Astrocyte of the spinal cord (primary cell): ENCODE measurements at places on chromosomes 2 and 18.

DNA sequence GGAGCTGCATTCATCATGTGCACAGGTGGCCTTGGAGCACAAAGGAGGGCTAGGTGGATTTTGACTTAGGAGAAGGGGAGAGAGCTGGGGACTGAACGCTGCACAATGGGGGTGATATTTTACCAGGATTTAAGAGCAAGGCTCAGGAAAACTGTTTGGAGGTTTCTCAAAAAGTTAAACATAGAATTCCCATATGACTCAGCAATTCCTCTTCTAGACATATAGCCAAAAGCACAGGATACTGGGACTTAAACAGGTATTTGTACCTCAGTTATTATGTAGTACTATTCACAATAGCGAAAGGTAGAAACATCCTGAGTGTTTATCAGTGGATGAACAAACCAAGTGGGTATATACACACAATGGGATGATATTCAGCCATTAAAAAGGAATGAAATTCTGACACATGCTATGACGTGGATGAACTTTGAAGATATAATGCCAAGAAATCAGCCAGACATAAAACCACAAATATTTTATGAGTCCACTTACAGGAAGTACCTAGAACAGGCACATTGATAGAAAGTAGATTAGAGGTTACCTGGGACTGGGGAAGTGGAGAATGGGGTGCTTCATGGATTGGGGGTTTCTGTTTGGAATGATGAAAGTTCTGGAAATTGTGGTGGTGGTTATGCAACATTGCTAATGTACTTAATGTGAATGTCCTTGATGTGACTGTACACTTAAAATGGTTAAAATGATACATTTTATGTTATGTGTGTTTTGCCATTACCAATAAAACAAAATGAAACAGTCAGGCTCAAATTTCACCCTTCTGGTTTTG, 216.9 kb downstream of the HAUS1 start:
- DNase-seq, result peak; percentile 82

DNA sequence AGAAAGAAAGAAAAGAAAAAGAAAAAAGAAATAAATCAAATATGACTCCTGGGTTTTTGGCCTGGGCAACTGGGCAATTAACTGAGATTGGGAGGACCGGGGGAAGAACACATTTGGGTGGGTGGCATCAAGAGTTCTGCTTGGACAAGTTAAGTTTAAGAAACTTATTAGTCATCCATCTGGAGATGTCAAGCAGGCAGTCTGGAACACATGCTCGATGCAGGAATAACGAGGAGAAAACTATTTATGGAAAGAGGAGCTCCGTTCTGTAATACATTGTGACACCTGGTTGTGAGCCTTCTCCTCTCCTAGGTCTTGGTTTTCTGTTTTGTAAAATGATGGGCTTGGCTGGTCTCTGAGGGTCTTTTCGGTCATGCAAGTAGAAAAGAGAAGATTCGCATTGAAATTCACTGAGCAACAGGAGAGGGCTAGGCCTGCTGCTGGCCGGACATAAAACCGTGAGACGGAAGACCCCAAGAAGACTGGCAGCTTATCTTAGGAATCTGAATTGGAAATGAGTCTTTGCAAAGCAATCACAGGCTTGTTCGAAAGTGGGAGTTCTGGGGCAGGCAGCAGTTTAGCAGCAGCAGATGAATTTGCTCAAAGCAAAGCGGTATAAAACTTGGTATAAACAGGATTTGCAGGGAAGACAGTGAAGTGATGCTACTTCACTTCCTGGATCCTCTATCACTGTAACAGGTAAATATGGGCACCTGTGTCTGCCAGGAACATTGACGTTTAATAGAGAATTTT, 51.4 kb downstream of the E2F6 start:
- no peak for DNase-seq

DNA sequence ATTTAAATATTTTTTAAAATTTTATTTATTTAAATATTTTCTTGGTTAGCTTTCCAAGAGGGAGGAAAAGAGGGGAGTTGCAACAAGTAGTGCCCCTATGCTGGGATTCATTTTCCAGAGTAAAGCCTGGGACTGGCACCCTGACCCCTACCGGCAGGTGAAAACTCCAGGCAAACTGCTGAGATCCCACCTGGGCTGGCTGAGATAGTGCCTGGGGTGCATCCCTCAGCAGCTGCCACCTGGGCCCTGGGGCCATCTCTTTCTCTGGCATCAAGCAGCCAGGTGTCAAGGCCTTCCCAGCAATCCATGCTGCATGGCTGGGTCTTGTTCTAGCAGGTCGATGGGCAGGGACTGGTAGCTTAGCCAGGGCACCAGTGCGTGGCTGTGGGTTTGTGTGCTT, 6.6 kb downstream of the SIX2 start:
- no peak for DNase-seq

DNA sequence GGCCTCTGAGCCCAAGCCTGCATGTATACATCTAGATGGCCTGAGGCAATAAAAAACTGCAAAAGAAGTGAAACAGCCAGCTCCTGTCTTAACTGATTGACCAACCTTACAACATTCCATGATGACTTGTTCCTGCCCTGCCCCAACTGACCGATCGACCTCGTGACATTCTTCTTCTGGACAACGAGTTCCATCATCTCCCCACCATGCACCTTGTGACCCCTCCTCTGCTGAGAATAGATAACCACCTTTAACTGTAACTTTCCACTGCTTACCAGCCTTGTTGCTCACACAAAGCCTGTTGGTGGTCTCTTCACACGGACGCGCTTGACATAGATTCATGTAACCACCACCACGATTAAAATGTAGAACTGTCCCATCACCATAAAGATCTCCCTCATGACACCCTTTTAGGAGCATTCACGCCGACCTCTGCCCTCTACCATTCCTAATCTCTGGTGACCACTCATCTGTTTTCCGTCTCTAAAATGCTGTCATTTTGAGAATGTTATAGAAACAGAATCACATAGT, 120.1 kb upstream of the REV1 start:
- no peak for DNase-seq

- peak; percentile 86 for DNase-seq
Measured at GRCh38 chr2:86035883-86036668, 69.6 kb downstream of the POLR1A start.

- no peak for DNase-seq
Measured at GRCh38 chr2:27225526-27225925, 8.4 kb downstream of the CAD start.

DNA sequence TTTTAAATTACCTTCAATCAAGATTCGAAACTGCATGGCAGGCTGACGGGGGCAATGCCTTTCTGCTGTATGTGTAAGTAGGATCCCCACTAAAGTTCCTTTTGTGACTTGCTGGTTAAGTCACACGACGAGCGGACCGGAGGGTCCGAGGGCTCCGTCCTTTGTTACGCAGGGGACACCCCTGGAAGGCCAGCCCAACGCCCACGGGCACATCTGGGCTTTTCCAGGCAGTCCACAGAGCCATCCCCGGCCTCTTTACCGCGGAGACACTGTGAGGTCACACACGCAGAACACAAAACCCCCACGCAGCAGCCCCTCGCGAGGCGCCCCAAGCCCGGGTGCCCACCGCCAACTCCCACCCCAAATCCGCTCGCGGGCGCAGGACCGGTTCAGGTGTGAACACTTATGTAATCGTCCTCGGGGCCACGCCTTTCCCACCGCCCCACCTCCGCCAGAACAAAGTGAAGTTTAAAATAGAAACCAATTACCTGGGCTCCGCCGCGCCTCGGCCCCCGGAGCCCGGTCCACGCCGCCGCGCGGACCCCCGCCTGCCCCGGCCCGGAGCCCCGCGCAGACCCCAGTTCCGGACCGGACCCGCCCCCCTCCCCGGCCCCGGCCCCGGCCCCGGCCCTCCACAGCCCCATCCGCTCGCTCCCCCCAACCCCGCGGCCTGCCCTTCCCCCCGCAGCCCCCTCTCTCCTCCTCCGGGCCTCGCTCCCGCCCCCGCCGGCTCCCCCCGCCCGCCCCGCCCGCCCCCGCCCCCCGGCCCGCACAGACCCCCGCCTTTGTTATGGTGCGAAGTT, 4.2 kb downstream of the ZNF516 start:
- no peak for DNase-seq

DNA sequence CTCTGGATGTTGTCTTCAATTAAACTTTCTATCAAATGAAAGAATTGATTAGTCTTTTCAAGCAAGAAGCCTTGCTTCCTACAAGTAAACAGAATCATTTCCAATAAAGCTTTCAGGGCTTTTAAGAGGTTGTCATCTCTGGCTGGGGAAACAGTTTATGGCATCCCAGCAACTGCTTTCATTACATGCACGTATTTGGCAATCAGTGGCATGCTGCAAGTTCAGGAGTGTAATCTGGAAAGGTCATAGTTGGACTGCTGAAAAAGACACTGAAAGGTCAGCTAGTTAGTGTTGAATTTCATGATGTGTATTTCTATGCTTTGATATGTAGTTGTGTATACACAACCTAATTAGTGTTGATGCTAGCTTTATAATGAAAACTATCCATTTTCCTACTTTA, 332.9 kb downstream of the DSC3 start:
- DNase-seq, result no peak

DNA sequence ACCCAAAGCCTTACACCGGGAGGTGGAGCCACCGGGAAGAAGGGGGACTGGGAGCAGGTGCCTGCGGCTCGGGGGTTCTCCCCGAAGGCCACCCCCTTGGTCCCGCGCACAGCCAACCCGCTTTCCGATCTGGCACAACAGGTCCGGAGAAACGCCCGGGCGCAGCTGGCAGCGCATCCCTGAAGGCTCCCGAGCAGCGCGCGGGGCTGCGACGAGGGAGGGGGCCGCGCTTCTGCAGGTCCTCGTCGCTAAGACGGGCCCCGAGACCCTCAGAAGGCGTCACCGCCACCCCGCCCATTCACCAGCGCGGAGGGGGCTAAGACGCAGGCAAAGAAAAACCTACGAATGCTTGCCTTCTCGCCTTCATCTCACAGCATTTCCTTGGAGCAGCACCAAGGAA, 1.8 kb downstream of the CBLN2 start:
- peak; percentile 5 for DNase-seq

GRCh38 chr2:226020176-226020575, 620.7 kb downstream of the NYAP2 start:
- DNase-seq, result no peak

- DNase-seq, result peak; percentile 22
Measured at GRCh38 chr2:184654945-184655344, 56.6 kb downstream of the ZNF804A start.

GRCh38 chr18:71725256-71725655, 818.9 kb downstream of the CBLN2 start:
- DNase-seq, result no peak

DNA sequence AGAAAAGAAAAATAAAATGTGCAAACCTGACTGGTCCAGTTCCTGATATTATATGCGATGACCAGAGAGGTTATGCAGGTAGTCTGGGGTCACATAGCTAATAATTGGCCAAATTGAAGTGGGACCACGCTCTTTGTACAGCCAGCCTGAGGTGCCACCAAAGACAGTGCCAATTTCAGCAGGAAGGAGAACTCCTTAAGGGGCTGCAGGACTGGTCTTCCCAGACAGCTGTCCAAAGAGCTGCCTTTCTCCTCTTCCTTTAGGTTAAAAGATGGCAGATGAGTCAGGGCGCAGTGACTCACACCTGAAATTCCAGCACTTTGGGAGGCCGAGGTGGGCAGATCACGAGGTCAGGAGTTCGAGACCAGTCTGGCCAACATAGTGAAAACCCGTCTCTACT, 95.5 kb downstream of the ACKR3 start:
- no peak for DNase-seq

DNA sequence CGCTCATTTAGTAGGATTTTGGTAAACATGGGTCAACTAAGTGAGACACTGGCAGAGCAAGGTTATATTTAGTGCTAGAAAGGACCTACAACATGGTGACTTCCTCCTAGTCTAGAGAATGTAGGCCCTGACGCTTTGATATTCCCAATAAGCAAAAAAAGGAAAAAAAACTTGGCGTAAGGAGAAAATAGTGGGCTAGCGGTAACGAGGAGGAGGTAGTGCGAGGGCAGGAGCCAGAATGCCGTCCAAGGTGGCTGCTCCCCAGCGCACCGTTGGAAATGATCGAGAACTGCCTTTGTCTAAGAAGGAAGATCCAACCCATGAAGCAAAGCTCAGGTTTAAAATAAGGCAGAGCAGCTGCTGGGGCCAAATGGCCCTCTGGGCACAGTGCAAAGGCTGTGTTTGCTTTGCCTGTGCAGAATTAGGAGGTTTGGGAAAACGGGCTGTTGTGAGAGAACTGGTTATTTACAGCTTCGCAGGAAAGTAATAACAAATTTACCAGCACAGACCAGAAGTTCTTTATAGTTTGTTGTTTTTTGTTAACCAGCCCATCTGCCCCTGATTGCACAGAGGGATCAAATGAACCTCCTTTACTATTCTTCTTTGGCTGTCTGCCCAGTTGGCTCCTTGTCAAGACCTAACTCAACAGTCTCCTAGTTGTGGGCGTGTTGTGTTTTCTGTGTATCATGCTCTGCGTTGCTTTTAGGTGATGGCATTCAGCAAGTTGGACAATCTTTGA, 86.6 kb downstream of the ITGB1BP1 start:
- peak; percentile 94 for DNase-seq

DNA sequence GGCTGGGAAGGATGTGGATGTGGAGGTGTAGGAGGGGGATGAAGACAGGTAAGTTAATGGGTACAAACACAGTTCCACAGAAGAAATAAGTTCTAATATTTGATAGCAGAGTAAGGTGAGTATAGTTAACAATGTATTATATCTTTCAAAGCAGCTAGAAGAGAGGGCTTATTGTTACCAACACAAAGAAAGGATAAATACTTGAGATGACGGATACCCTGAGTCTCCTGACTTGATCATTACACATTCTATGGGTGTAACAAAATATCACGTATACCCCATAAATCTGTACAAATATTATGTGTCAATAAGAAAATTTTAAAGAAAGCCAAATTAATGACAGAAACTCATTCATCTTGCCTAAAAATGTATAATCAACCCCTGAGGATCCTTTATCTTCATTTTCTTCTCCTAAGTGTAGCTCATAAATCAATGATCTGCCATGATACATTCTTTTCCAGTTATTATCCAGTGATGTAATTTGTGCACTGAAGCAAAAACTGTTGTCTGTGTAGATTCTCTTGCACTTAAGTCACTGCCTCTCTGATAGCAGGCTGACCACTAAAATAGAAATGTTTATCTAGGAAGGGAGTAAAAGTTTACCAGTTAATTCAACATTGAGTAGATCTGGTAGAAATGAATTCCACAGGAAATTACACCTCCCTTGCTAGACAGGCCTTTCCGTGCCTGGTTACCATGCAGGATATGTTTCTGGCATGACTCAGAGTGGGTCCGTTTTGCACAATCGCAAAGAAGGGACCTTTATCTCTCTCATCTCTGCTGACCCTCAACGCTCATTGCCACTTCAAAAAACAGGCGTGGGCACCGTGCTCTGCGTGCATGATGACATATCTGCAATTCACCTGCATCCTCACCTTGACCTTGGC, 249.7 kb upstream of the NCKAP5 start:
- peak; percentile 96 for DNase-seq

DNA sequence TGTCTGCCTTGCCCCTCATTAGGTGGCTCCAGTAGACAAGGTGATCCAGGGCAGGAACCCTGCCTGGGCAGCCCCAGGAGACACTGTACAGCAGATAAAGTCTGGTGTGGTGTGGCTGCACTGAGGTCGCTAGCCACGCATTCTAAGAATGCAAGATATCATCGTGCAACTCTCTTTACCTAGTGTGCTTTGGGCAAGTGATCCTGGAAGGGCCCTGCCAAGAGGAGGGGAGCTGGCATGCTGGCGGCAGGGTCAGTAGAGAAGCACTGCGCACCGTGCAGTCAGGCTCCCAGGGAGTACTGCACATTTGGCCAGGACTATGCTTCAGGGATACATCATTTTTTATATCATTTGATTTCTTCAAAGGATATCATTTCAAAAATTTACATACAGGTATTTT, 195.3 kb upstream of the SMAD2 start:
- no peak for DNase-seq
